ENCODE measurements at places on chromosomes 12 and 14.
A peak's percentile ranks its signal among the peaks of the same experiment; 100 is the strongest.

- no peak for DNase-seq
These were observed 173.0 kb downstream of the ADGRD1 start for GRCh38 chr12:131126662-131127173.

DNA sequence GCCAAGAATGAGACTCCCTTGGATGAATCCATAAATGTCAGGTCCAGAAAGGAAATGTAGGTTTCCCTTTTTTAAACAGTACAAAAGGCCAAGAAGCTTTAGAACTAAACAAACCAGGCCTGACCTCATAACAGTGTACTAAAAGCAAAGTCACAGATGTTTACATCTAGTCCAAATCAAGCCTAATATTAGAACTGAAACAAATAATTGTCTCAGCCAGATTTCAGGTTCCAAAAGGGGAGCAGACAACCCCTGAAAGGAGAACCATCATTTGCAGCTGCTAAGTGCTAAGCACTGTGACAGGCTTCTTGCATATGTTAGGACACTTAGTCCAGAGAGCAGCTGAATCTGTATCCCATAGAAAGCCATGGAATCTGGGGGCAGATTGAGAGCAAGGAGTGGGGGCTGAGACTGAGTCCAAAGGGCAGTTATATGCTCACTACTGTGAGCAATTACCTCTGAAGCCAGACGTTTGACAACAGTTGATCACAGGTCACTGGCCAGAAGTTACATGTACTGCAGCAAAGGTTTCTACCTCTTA is 90.1 kb downstream of the STXBP6 start:
- DNase-seq = no peak

- no peak for DNase-seq
These were observed 16.1 kb downstream of the SCAF11 start for GRCh38 chr12:45974171-45974719.

GRCh38 chr12:1630827-1631591 is 2.0 kb downstream of the WNT5B start:
- no peak for DNase-seq

DNA sequence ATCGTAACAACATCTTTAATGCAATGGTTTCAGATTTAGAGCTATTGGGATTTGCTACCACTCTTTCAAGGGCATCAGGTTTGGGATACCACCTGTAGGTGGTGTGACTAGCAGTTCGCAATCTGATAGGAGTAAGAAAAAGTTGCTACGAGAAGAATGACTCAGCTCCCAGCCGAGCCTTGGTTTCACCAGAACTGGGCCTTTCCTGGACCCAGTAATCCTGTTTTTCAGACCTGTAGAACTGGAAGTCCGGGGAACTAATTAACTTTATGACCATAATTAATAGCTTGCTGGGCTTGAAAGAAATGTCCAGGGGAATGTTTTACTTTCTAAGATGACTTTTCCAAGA is 770 bp downstream of the ABHD4 start:
- DNase-seq = peak; percentile 25

DNA sequence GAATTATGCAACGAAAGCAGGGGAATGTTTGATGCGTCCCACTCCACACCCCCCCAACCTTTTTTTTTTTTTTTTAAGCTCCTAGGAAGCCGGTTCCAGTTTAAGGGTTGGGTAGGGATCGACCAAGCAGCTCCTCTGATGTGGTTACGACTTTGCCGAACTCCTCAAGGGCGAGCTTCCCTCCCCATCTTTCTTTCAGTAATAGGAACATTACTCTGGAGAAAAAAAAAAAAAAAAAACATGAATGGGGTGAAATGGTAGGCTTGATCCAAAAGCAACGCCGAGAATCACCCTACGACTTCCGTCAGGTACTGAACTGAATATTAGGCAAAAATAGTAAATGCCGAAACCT is 9.6 kb downstream of the BMP4 start:
- no peak for DNase-seq

DNA sequence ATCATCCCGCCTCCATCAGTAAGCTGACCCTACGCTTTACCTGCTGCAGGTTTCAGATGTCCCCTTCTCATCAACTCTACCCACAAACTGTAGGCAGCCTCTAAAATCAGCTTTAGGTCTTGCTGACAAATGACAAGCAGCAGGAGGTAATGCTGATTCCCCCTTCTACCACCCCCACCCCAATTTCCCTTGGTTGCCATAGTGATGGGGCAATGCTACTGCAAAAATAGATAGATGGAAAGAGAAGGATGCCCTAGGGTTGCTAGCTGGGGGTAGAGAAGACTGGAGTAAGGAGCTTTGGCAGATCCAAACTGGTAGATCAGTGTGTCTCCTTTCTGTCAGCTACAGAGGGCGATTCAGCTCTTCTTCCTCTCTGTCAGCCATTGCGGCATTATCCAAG is 19.8 kb upstream of the PDE1B start:
- DNase-seq = no peak

- DNase-seq = no peak
These were observed 1.8 kb downstream of the HNRNPC start for GRCh38 chr14:21267431-21267845.

- no peak for DNase-seq
These were observed 5.6 kb downstream of the TCP11L2 start for GRCh38 chr12:106308121-106308520.

Data from stimulated activated CD4-positive, alpha-beta T cell treated with anti-CD3 and anti-CD28 coated beads, Interleukin-4, amount 100 ng/mL, for 4 hours (primary cell).